Chondrocyte (in vitro differentiated cells): ENCODE measurements at places on chromosomes 1 and 21. TPM values are rescaled to one million over a fixed set of nuclear protein-coding genes. Genes with fewer than 3 reads are reported as not detected.
A peak's percentile ranks its signal among the peaks of the same experiment; 100 is the strongest.

DNA sequence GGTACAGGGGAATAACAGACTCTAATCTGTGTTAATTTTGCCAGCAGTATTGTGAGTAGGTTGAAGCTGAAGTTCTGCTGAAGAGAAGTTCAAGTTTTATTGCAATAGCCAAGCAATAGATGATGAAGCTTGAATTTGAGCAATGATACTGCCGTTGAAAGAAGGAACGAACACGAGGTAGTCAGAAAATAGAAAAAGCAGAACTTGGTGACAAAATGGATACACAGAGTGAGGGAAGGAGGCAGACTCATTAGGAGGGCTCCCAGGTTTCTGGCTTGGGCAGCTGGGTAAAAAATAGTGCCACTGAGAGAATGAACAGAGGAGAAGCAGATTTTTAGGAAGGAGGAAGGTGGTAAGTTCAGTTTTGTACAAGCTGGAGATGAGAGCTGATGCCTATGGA, 22.3 kb upstream of the AGO1 start:
- DNase-seq, result no peak

GRCh38 chr21:31446226-31446855, 102.3 kb upstream of the TIAM1 start:
- no peak for DNase-seq

DNA sequence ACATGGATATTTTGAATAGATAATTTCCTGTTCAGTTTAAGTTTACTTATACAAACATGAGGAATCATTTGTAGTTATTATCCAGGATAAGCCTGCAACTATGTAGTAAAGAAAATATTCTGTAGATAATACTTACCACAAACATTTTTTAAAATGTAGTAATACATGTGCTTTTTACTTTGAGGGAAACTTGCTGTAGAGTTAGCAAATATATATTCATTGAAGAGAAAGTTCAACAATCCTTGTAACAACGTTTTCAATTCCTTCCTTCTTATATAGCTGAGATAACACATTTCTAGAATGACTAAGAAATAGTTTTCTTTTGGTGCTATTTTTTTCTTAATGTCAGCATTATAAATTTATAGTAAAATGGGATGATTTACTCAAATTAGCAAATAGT, 664.6 kb upstream of the ADAMTS5 start:
- DNase-seq, result no peak

- DNase-seq, result no peak
These were observed at the start of gene IRF6 for GRCh38 chr1:209805875-209806760. Gene IRF6, minus strand, starts transcription at chr1:209806142. Its CDS starts 4,729 bp downstream, at chr1:209801413.

GRCh38 chr1:153886127-153886526, 36.6 kb downstream of the GATAD2B start:
- no peak for DNase-seq

DNA sequence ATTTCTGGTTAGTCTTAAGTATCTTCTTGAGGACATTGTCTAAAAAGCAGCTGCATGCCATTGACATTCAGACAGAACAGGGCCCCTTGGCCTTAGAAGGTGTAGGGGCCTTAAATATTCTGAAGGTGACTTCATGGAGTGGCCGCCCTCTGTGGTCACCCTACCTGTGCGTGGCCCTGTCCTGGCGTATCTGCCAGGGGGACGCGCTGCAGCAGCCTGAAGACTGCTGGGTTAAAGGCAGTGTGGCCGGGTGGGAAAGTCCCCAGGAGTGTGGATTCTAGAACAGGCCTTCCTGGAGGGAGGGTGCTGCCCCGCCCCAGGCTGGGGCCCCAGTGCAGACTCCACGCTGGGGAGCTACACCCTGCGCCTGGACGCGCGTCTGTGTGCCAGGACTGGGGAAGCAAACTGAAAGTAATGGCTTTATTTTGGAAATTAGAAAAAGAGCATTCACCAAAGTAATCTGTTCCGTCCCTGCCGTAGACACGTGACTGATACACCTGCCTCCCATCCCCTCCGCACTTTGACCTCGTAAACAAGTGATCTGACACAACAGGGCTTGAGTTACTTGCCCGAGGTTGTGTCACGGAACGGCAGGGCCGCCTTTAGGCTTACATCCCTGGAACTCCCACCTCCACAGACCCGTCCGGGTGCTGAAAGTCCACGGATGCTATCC, 1.8 kb downstream of the AGPAT3 start:
- peak; percentile 59 for DNase-seq

- DNase-seq, result no peak
These were observed 251.7 kb upstream of the BEND5 start for GRCh38 chr1:49028396-49028795.

- no peak for DNase-seq
These were observed 36.0 kb downstream of the NUAK2 start for GRCh38 chr1:205285381-205286101.

GRCh38 chr1:109832945-109833344, 69.2 kb upstream of the EPS8L3 start:
- no peak for DNase-seq

DNA sequence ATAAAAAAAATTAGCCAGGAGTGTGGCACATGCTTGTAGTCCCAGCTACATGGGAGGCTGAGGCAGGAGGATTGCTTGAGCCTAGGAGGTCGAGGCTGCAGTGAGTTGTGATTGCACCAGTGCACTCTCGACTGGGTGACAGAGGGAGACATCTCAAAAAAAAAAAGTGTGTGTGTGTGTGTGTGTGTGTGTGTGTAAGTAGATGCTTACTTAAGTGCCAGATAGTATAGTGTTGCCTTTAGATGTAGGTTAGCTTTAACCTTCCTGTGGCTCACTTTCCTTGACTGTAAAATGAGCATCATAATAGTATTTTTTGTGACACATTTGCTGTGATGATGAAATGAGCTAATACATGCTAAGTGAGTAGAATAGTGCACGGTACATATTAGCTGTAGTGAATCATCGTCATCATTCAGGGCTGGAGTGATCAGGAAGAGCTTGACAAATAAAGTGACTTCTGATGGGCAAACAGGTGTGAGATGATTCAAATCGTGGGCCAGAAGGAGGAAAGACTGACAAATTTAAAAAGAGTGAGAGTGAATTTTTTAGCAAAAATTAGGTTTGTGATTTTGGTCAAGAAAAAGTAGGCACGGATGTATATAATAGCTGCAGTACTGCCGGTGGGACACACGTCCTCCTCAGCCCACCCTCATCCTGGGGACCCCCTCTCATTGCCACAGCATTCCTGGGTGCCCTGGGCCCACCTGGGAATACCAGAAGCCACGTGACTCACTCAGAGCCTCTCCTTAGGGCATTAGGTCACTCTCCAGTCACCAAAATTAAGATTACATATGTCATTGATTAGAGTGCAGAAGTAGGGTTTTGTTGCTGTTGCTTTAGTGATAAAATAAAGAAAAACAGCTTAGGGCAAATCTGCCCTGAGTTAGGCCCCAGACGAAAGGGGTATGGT, 33.9 kb downstream of the EIF2D start:
- DNase-seq, result no peak

GRCh38 chr1:59015708-59016107, 231.9 kb upstream of the JUN start:
- DNase-seq, result no peak

GRCh38 chr1:60989749-60990713, 92.3 kb upstream of the NFIA start:
- DNase-seq, result no peak

GRCh38 chr1:162074276-162075005, 5.0 kb downstream of the NOS1AP start:
- DNase-seq, result no peak

DNA sequence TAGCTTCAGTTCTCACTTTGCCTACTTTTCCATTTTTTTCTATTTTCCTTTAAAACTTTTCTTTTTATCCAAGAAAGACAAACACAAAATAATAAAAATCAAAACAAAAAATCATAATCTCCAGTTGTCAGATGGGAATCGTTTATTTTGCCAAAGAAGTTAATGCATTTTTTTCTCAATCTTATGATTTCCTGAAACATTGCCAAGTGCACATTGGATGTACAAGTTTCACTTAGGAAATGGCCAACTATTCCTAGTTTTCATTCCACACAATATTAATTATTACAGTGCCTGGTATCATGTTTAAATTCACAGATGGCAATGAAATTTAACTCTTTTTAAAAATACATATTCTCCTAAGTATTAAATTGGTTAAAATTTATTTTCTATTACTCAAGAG, 1050.5 kb downstream of the TTLL7 start:
- DNase-seq, result no peak

DNA sequence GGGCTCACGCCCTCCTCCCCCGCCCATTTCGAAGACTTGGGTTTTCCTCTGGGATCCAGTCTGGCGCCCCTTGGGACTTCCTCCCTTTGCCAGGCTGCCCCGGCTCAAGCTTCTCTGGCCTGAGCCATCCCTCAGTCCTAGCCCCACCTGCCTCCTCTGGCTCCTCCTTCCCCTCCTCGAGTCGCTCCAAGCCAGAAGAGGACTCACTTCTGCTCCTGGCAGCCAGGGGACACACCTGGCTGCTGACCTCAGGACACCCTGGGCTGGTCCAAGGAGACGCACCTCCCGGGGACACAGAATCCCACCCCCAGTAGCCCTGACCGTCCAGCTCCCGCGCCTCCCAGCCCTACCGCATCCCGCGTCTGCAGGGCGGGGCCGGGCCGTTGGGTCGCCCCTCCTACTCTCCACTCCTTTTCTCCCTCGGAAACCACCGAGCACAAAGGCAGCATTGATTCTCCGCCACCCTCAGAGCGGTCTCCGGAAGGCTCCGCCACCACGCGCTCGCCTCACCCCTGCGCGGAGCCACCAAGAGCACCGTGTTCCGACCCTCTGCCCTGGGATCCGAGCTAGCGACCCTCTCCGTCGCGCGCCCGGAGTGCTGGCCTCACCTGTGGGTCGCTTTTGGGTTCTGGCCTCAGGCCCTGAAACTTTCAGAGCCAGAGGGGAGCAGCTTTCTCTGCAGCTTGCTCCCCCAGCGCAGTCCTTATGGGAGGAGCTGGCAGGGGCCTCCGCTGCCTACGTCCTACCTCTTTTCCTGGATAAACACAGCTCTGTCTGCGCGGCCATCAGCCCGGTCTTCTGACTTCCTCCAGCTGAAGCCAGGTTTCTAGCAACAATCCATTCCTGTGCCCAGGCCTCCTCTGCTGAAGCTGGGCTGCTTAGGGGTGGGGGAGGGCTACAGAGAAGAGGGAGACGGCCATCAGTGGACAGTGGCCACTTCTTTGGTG, at the start of gene C2CD4D:
Gene C2CD4D (minus strand): TSS at position 364 of the 947 bp plus-strand sequence. CDS start 831 bp downstream, outside the sequence.
- DNase-seq, result no peak

DNA sequence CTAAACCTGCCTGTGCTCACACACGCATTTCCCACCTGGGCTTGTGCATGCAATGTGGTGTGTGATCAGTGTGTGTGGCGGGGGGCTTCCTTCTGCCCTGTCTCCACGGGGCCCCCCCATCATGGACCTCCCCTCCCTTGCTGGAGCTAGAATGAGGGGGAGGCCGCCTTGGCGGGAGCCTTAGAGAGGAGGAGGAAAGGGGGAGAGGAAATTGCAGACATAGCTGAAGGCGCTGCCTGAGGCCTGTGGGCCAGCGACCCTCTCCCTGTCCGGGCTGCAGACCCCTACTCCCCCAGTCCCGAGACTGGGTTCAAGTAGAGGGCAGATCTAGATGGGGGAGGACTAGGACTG, 883 bp upstream of the EVA1B start:
- no peak for DNase-seq

DNA sequence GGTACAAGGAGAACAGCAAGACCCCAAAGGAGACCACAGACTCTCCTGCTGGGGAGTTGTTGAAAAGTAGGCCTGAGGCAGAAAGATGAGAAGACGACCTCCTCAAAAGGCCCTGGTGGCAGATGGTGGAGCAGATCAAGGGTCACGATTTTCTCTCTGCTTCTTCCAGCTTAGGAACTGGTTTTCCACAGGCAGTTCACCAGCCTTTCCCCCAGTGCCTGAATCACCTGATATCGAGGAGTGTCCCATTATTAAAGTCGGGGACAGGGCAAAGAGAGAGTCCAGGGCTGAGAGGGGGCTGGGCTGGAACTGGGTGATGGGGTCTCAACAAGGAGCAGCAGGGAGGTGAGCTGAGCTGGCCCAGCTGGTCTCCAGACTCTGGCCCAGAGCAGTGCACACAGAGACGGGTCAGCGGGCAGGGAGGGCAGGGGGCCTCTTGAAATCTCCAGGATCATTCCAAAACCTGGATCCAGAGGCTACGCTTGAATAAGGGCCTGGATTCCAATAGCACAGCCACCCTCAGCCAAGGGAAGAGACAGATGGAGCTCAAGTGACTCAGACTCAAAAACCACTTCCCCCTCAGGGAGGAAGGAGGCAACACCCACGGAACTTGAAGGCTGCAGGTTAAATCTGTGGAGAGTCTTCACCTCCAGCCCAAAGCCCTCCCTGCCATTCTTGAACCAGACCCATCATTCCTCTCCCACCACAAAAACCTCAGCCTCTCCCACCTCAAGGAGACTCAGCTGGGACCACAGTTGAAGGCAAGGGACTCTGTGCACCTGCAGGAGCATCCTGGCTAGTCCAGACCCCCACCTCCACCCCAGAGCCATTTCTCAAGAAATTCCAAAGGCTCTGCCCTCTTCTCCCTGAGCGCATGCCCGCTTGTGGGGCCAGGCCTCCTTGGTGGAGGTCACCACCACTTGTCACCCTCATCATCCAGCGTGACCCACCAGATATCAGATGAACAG, at the start of gene S100A5:
Gene S100A5 (minus strand): TSS at position 541 of the 968 bp plus-strand sequence. CDS start 743 bp downstream, outside the sequence.
- DNase-seq, result no peak

Gene CHIT1
- not detected in 3 replicates for total RNA-seq

Gene RGS7
- 3.3 to 4.5 TPM (median 3.9 TPM) in 3 replicates for total RNA-seq

Gene PLXNA2
- 22.0 to 37.9 TPM (median 24.9 TPM) in 3 replicates for total RNA-seq

Gene ITGB2
- 0.15 to 1.4 TPM (median 0.87 TPM) in 3 replicates for total RNA-seq

Gene PADI2
- 20.9 to 74.9 TPM (median 72.6 TPM) in 3 replicates for total RNA-seq

Gene CLDN14
- total RNA-seq, result not detected in 3 replicates

Gene GJA9
- total RNA-seq, result not detected in 3 replicates

Gene UBL4B
- total RNA-seq, result not detected in 3 replicates
